ENCODE measurements at places on chromosomes 2 and 18.
A peak's percentile ranks its signal among the peaks of the same experiment; 100 is the strongest.

DNA sequence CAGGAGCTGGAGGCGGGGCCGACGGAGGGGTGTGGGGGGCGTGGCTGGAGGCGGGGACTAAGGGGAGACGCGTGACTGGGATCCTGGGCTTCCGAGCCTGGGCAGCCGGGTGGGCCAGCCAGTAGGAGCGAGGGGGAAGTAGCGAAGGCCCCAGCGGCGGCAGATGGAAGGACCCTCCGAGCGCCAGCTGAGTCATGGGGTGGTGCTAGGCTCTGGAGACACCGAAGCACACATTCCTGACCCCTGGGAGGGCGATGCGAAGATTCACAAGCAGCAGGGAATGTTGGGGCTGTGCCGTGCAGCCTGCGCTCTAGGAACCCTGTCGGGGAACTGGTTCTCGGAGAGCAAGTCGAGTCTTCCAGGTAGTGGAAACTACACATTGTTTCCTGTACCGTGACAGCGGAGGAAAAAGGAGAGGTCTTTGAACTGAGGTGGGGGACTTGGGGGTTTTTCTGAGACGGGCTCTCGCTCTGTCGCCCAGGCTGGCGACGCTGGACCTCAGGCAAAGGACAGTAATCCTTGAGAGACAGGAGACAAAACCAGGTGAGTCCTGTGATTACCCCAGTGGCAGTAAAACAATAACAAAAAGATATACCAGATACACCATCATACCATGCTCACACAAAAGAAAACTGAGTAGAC, 650 bp upstream of the AFG3L2 start:
- no peak for DNase-seq

DNA sequence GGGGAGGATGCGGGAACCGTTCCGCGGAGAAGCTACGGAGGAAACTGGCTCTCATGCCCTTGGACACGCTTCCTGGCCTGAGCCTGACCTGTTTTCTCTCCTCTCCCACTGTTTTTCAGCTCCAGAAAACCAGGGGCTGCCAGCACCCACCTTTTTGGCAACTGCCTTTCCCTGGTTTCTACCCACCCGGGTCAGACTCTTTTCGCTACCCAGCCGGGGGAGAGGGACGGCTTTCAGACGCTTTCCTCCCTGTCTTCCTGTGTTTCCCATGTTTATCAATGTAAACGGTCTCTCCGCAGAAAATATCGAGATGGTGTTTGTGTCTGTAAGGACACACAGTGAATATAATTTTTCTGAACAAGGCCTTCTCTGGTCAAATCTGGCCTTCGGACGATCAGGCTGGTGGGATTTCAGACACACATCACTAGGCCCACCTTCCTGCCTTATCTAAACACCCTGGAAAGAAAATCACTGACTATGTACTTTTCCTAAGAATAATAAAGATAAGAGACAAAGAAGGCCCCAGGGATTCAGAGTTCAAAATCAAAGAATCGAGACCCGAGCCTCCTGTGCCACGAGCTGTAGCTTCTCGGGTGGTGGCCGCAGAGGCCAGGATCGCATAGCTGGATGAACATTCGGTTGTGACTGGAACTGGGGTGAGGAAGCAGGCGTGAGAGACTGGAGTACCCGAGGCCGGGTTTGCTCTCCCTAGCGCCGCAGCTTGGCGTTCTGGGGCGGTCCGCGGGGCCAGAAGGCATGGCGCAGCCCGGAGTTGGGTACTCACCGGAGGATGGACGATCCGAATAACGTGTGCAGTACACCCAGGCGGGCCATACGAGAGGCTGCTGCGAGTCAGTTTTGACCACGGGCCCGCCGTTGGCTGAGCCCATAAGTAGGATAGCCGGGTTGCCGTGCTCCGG, 1.7 kb downstream of the EN1 start:
- DNase-seq: no peak

DNA sequence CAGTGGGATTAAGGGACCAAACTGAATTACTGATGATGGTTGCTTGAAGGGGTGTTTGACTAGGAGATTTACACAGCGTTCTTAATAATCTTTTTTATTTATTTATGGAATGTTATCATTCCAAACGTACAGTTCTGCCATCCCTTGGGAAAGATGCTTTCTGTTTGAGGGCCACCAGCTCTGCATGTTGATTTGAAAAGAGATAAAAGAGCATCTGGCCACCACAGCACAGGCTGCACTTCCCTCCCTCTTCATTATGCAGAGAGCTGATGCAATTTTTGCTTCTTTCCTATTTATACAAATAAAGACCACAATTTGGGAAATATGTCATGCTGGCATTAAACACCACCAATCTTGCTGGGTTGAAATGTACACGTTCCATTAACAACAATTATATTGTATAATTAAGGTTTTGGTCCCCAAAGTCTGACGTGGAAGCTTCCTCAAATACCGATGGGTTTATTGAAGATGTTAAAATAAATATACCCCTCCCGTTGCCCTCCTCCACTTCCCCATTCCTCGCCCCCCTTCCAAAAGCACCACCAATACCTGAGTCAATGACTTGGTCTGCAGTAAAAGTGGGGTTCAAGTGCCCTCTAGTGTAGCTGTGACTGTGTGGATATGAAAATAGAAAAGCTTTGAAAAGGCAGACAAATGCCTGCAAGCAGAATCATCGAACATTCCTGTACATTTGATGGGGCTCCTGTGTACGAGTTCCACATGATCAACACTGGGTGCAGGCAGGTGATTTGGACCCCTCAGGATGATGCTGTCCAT, 211.9 kb downstream of the HRH4 start:
- DNase-seq: no peak

- DNase-seq: no peak
Observed at GRCh38 chr2:136645236-136645828, 120.0 kb upstream of the THSD7B start.

DNA sequence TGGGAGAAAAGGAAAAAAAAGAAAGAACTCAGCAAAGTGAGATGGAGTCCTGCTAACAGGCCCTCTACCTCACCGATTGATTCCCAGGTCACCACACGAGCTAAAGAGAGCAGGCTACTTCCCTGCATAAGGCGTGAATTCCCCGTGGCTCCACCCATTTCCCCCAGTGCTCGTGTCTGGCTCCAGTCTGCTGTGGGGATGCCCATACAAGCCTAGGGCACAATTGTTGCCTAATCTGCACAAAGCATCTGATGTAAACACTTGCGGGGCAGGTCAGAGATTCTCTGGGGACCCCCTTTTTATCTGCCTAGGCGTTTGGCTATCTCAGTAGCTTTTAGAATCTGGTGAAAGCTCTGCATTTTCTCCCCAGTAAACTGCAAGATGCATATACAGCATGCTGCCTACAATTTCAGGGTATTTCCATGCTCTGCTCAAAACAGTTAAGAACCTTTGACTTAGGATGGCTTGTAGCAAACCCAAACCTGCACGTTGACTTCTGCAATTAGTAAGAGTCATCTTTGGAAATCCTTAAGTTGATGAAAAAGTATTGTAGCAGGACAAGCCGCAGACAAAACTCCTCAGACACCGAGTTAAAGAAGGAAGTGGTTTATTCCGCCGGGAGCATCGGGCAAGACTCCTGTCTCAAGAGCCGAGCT, 34.8 kb downstream of the MYO3B start:
- no peak for DNase-seq

DNA sequence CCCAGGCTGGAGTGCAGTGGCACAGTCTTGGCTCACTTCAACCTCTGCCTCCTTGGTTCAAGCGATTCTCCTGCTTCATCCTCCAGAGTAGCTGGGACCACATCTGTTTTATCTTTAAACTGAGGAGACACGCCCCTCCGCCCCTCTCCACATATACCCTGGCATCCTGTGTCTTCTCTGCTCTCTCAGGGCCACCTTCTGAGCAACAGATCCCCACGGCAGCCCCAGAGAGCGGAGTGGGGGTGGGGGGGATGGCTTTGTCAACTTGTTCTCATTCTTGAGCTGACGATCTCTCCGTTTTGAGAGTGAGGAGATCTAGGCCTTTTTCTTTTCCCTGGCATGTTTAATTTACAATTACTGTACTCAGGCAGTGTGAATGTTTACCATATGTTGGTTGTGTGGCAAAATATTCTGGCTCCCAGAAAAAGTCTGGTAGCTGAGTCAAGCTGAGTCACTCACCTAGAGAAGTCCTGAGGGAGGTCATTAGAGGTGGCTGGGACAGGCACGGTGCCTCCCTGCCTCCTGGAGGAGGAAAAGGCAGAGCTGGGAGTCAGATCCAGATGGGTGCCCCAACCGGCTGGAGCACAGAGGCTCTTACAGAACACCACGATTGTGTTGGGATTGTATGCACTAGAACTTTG, 19.5 kb upstream of the ID2 start:
- no peak for DNase-seq

- DNase-seq: no peak
Observed at GRCh38 chr2:237320801-237321560, 93.0 kb downstream of the COL6A3 start.

DNA sequence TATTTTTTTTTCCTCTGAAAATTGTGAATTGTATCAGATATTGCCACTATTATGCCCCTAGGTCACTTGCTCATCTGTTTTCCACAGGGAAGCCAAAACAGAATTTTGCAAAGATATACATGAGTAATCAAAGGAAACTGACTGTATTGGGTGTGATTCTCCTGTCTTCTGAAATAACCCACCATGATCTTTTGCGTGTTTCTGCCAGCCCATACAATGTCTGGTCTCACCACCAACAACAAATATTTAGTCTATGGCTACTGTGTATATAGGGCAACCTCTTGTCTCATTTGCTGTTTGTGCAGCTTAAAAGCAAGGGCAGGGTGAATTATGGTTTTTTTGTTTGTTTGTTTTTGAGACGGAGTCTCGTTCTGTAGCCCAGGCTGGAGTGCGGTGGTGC, 26.5 kb downstream of the EPAS1 start:
- DNase-seq: no peak

DNA sequence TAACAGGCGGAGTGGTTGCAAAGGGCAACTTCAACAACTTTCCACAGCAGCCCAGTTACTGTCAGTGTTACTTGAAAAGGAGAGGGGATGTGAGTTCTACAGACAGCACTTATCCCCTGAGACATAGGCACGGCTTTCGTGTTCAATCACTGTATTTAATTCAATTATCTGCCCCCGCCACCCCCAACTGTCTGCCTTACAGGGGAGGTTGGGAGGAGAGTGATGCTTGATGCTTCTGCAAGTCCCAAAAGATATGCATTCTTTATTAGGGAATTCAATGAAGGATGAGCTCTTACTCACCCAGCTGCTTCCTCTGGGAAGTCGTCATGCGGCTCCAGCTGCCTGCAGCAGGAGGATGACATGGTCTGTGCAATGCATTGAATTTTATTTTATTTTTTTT, 639.9 kb downstream of the DCC start:
- DNase-seq: no peak

GRCh38 chr2:86226636-86227520, 27.6 kb downstream of the MRPL35 start:
- DNase-seq: no peak

DNA sequence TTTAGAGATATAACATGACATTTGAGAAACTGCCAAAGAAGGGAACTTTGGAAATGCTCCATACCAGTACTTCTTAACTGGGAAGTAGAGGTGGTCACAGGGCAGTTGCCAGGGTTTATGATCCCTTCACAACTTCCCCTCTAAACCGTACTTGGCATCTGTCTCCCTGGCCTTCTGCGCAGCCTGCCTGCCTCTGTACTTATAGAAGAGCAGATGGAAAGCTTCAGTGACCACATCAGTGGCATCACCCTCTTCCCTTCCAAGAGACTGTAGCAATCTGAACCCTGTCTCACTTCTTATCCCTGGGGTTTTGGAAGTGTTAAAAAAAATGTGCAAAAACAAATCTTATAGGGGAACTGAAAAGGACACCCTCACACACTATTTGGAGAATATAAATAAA, 64.1 kb downstream of the EIF2AK3 start:
- no peak for DNase-seq

DNA sequence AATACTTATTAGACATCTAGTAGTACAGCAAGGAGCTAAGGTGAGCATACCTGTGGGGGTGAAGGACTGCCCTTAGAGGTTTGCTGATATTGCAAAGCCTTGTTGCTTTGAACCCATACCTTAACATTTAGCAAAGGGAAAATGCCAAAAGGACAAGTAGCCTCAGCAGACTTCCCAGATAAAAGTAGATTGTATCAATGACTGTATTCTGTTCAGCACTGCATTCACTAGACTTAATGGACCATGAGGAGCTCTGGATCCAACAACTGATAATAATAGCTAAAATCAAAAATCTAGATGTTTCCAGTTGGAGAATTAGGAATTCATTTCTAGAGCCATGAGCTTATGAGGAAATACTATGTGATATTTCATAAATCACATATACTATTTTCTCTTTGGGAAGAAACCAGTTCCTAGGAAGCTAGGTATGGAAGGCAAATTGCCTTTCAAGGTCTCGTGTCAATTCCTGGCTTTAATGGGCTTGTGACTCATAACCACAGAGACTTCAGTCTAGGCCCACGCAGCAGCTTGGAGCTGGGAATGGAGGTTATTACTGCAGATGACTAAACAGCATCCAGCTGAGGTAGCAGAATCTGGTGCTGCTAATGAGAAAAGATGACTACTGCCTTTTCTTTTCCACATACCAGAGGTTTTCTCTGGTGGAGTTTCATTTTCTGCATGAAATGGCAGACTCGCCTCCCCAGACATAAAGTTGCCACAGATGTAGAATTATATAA, 191.2 kb upstream of the NABP1 start:
- DNase-seq: peak; percentile 11

GRCh38 chr18:407626-408224, 92.8 kb downstream of the COLEC12 start:
- no peak for DNase-seq

DNA sequence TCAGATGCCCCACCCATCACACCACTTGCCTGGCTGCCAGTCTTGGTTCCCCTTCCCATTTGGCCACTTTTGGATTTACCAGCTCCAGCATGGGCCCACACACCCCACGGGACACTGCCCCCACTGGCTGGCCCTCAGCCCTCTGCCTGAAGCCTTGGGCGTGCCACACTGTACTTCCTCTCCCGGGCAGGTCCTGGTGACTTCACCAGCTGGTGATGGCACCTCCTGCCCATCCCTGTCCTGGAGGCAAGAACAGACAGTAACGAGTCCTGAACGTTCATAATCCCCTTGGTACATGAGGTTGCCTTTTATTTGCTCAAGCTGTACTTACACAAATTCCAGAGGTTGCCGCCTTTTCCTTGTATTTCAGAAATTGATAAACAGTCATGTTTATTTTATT, 81.1 kb downstream of the TMEM17 start:
- DNase-seq: no peak

GRCh38 chr18:43392168-43392567, 114.9 kb upstream of the SYT4 start:
- no peak for DNase-seq

- no peak for DNase-seq
Observed at GRCh38 chr2:142876423-142876822, 1.0 kb upstream of the KYNU start.

- DNase-seq: peak; percentile 87
Observed at GRCh38 chr18:75209129-75209950, at the start of gene PTGR3. TSS of gene PTGR3 (minus strand) at chr18:75209139. CDS start at chr18:75209058, 81 bp downstream.

GRCh38 chr2:105176429-105176828, 65.1 kb upstream of the GPR45 start:
- DNase-seq: peak; percentile 49
